Kidney (tissue), 22 donors: ENCODE measurements at places on chromosomes 3 and 15. TPM values are rescaled to one million over a fixed set of nuclear protein-coding genes. Genes with fewer than 3 reads are reported as not detected.
A peak's percentile ranks its signal among the peaks of the same experiment; 100 is the strongest.

Gene ECE2
- not detected for total RNA-seq

Gene APBA2
- 6.1 TPM for total RNA-seq

GRCh38 chr3:182716114-182716688, 77.1 kb upstream of the ATP11B start:
- no peak overlapping the region for H3K27ac ChIP-seq
- DNase-seq: no peak
- no peaks in the 10 kb centered on the region for H3K4me1 ChIP-seq
- no peaks in the 10 kb centered on the region for H3K36me3 ChIP-seq

GRCh38 chr3:168581771-168582225, 486.1 kb upstream of the GOLIM4 start:
- H3K4me3 ChIP-seq: no peak overlapping the region
- no peaks in the 10 kb centered on the region for H3K36me3 ChIP-seq
- no peak for DNase-seq
- H3K27ac ChIP-seq: no peak overlapping the region
- no peaks in the 10 kb centered on the region for H3K27me3 ChIP-seq
- H3K4me1 ChIP-seq: no peaks in the 10 kb centered on the region

GRCh38 chr3:31908391-31909097, 72.5 kb downstream of the OSBPL10 start:
- peak overlapping the region; percentile 6 for H3K4me3 ChIP-seq
- no peak overlapping the region for H3K27ac ChIP-seq
- H3K36me3 ChIP-seq: no peaks in the 10 kb centered on the region
- peak; percentile 62 for DNase-seq

- no peaks in the 10 kb centered on the region for H3K27me3 ChIP-seq
- no peaks in the 10 kb centered on the region for H3K4me1 ChIP-seq
- no peak overlapping the region for H3K27ac ChIP-seq
- DNase-seq: no peak
- no peak overlapping the region for H3K4me3 ChIP-seq
Observed at GRCh38 chr3:30161375-30161774, 445.0 kb upstream of the TGFBR2 start.

DNA sequence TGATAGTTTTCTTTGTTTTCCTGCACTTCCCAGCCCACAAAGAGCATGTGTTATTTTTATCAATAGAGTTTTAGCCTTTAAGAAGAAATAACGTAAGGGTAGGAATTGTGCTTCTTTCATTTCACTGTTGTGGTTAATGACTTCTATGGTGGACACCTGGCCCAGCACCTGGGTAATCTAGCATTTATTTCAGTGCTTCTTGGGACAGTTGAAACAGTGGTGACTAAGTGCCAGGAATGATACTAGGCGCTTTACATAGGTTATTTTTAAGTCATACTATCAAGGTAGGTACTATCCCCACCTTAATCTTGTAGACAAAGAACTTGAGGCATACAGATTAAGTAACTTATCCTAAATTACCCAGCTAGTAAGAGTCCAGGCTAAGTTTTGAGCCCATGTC, 243.8 kb downstream of the SOX2 start:
- H3K27ac ChIP-seq: no peak overlapping the region
- H3K27me3 ChIP-seq: no peaks in the 10 kb centered on the region
- H3K4me1 ChIP-seq: no peaks in the 10 kb centered on the region
- no peaks in the 10 kb centered on the region for H3K36me3 ChIP-seq
- no peak for DNase-seq
- no peak overlapping the region for H3K4me3 ChIP-seq

DNA sequence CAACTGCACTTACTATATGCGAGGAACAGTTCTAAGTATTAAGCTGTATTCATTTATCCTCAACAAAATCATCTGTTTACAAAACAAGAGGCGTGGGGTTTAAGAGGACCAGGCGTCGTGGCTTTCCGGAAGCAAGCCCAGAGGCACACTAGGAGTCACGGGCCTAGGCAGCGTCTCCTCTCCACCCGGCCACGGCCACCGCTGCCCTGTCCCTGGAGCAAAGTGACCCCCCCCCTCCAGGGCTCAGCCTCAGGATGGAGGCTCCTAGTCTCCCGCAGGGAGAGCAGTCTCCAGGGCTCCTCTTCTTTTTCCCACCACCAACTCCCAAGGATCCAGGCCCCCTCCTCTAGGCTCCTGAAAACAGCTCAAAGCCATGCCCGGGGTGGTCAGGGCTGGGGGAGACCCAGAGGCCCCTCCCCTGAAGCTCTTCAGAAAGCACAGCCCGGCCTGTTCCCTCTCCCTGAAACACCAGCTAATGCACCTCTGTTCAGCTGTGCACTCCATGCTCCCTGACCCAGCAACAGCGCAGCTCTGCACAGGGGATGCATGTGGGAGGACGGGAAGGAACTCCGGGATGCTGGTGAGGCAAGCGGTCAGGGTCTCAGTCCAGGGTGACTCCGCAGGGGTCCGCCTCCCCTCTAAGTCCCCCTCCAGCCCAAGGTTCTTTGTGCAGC, 16.8 kb downstream of the TNK2 start:
- no peak overlapping the region for H3K27ac ChIP-seq
- DNase-seq: no peak
- H3K4me3 ChIP-seq: no peak overlapping the region
- H3K36me3 ChIP-seq: peaks cover 4% of the 10 kb centered on the region
- no peaks in the 10 kb centered on the region for H3K27me3 ChIP-seq
